Naive B cell (primary cell): ENCODE measurements at places on chromosomes 6 and 20. TPM values are rescaled to one million over a fixed set of nuclear protein-coding genes. Genes with fewer than 3 reads are reported as not detected.
A peak's percentile ranks its signal among the peaks of the same experiment; 100 is the strongest.

Gene KCNK16
- not detected for polyA plus RNA-seq

DNA sequence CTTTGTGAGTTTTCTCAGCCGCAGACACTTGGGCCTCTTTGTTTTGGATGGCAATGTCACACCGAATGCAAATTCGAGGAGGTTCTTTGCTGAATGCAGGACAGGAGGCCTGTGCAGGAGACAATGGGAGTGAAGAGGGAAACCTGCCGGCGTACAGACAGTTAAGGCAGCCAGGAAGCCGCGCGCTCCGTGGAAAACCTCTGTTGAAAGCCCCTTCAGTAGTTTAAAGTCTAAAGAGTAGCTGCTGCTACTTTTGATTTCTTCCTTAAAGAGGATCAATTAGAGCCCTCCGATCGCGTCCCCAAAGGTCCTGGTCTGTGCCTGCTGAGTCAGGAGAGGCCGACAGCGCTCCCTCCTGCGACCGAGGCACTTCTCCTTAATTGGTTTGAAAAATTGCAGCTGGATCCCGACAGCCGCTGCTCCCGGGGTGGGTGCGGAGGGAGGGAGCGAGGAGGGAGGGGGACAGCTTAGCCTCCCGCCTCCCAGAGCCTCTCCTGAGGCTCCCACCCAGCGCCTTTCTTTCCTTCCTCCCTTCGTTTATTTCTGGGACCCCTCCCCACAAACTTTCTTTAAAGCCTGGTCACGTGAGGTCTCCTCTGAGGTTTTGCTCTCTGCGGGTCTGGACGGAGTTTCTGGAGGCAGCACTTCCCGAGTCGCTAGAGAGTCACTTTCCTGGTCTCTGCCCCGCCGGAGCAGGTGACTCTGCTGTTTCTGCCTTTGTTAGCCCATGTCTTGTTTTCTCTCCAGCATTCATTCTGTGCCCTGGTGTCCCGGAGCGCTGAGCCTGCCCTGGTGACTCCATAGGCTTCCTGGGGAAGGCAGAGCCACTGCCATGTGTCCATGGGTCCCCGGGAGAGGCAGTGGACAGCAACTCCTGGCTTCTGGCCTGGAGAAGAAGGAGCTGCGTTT is 22.3 kb upstream of the RPP40 start:
- peaks cover 21% of the 10 kb centered on the region for H3K27me3 ChIP-seq
- peaks cover 31% of the 10 kb centered on the region for H3K4me1 ChIP-seq
- H3K36me3 ChIP-seq: peaks cover 18% of the 10 kb centered on the region

GRCh38 chr6:154951345-154952200 is 43.5 kb upstream of the TIAM2 start:
- H3K4me3 ChIP-seq: peak overlapping the region; percentile 4
- H3K36me3 ChIP-seq: no peaks in the 10 kb centered on the region
- H3K27me3 ChIP-seq: no peaks in the 10 kb centered on the region
- H3K4me1 ChIP-seq: peaks cover 30% of the 10 kb centered on the region
- peak overlapping the region; percentile 85 for H3K27ac ChIP-seq

DNA sequence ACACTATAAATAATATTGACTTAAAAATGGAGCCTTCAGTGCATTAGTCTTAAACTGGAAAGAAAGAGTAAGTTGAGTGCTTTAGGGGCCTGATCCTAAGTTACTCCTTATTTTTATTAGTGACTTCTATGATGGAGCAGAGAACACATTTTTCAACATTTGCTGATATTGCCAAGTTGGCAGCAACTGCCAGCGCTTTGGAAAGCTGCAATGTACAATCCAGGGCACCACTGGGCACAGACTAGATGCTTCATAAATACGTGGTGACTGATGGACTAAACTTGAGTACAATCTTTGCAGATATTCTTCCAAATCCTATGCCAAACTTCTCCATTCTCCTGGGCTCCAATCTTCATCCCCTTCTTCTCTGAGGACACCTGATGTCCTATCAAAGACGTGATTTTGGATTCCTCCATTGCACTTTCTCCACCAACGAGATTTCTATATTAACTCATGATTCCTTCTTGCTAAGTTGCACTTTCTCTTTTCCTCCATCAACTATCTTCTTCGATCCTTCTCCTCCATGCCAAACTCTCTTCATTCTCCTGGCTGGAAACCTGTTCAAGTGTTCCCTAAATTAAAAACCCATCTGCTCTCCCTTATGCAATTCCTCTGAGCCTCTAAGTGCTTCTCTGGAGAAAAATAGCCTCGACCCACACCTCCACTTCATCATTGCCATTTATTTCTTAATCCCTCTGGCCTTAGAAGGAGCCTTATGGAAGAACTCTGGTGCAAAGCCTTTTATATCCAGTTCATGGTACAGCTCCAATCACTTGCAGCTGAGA is 28.5 kb upstream of the PAK5 start:
- H3K27me3 ChIP-seq: peaks cover 4% of the 10 kb centered on the region
- no peaks in the 10 kb centered on the region for H3K4me1 ChIP-seq
- H3K27ac ChIP-seq: no peak overlapping the region
- no peak for DNase-seq

DNA sequence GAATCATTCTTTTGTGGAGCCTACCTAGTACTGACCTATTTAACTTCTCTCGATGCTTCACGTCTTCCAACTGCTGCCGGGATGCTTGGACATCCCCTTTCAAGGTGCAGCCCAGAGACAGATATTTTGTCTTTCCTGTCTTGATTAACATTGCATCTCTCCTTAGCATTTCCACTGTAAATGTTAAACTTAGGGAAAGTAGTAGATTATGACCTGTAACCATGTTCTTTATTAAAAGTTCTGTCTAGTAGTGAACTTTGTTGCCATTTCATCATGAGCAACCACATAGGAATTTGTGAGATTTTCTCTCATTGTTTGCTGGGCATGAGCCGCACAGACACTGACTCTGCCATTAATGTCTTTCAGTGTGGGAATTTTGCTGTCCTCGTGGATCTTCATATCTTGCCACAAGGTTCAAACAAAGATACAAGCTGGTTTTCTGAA is 117.9 kb downstream of the JAG1 start:
- H3K4me3 ChIP-seq: no peak overlapping the region
- no peak for DNase-seq
- H3K4me1 ChIP-seq: peaks cover 15% of the 10 kb centered on the region
- no peaks in the 10 kb centered on the region for H3K36me3 ChIP-seq

- no peak for DNase-seq
- no peak overlapping the region for H3K4me3 ChIP-seq
- H3K27ac ChIP-seq: no peak overlapping the region
- H3K4me1 ChIP-seq: no peaks in the 10 kb centered on the region
- H3K36me3 ChIP-seq: no peaks in the 10 kb centered on the region
Observed at GRCh38 chr6:55003719-55004430, 157.3 kb downstream of the FAM83B start.

GRCh38 chr20:20017844-20018185 is 653 bp downstream of the NAA20 start:
- H3K27ac ChIP-seq: peak overlapping the region; percentile 62
- H3K27me3 ChIP-seq: no peaks in the 10 kb centered on the region
- H3K4me3 ChIP-seq: peak overlapping the region; percentile 91
- DNase-seq: peak; percentile 9

GRCh38 chr6:150494241-150494640 is 105.4 kb upstream of the PLEKHG1 start:
- peaks cover 9% of the 10 kb centered on the region for H3K27me3 ChIP-seq
- H3K36me3 ChIP-seq: peaks cover 18% of the 10 kb centered on the region
- H3K4me1 ChIP-seq: no peaks in the 10 kb centered on the region
- no peak overlapping the region for H3K4me3 ChIP-seq

DNA sequence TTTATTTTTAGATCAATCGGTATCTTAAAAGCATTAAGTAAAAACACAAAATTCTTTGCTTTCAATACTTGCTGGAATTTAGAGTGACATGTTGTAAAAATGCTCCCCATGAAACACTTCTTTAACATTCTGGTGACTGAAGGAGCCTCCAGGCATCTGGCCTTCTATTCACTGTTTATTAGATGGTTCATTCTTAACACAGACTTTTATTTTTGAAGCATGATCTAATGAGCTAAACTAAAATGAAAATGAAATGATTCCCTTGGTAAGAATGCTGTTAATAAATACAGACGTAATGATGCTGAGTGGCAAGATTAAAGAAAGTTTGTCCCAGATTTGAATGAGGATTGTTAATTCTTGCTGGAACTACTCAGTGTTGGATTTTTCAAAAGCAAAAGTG is 698.4 kb downstream of the TENT5A start:
- H3K36me3 ChIP-seq: no peaks in the 10 kb centered on the region
- H3K27ac ChIP-seq: no peak overlapping the region
- no peak for DNase-seq
- H3K27me3 ChIP-seq: no peaks in the 10 kb centered on the region
- no peak overlapping the region for H3K4me3 ChIP-seq

- no peak overlapping the region for H3K27ac ChIP-seq
- H3K4me1 ChIP-seq: peaks cover 7% of the 10 kb centered on the region
- no peak overlapping the region for H3K4me3 ChIP-seq
- peaks cover 10% of the 10 kb centered on the region for H3K36me3 ChIP-seq
- no peak for DNase-seq
Observed at GRCh38 chr6:2718334-2719092, 32.2 kb downstream of the MYLK4 start.

DNA sequence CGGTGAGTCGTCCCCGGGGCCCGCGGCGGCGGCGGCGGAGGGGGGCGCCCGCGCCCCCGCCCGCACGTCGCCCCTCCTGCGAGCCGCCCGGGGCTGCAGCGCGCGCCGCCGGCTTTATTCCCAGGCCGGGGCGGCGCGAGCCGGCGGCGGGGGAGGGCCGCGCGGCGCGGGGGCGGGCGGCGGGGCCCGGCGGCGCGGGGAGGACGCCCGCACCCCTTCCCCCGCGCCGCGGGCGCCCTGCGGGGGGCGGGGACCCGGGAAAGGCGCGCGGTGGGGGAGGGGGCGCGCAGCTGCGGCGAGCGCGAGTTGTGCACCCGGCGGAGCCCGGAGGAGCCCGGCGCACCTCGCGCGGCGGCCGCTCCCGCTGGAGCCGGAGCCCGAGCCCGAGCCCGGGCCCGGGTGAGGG is 646 bp downstream of the HMGA1 start:
- H3K27ac ChIP-seq: no peak overlapping the region
- no peaks in the 10 kb centered on the region for H3K27me3 ChIP-seq
- peaks cover 25% of the 10 kb centered on the region for H3K4me1 ChIP-seq

Gene CEP162
- 2.4 TPM for polyA plus RNA-seq

GRCh38 chr6:6620766-6621425 is 32.4 kb downstream of the LY86 start:
- peak overlapping the region; percentile 63 for H3K27ac ChIP-seq
- peaks cover 88% of the 10 kb centered on the region for H3K4me1 ChIP-seq
- no peak for DNase-seq
- H3K4me3 ChIP-seq: peak overlapping the region; percentile 13
- H3K27me3 ChIP-seq: no peaks in the 10 kb centered on the region

DNA sequence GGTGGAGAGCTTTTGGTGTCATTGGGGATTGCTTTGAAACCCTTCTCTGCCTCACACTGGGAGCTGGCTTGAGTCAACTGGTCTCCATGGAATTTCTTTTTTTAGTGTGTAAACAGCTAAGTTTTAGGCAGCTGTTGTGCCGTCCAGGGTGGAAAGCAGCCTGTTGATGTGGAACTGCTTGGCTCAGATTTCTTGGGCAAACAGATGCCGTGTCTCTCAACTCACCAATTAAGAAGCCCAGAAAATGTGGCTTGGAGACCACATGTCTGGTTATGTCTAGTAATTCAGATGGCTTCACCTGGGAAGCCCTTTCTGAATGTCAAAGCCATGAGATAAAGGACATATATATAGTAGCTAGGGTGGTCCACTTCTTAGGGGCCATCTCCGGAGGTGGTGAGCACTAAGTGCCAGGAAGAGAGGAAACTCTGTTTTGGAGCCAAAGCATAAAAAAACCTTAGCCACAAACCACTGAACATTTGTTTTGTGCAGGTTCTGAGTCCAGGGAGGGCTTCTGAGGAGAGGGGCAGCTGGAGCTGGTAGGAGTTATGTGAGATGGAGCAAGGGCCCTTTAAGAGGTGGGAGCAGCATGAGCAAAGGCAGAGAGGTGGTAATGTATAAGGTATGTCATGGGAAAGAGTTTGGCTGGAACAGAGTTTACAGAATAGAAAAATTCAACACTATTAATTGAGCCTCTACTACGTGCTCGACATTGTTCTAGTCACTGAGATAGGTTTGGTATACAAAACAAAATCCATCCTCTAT is 31.2 kb downstream of the SRSF3 start:
- no peak for DNase-seq
- H3K36me3 ChIP-seq: no peaks in the 10 kb centered on the region
- H3K27me3 ChIP-seq: no peaks in the 10 kb centered on the region
- H3K4me3 ChIP-seq: no peak overlapping the region
- H3K27ac ChIP-seq: peak overlapping the region; percentile 19

DNA sequence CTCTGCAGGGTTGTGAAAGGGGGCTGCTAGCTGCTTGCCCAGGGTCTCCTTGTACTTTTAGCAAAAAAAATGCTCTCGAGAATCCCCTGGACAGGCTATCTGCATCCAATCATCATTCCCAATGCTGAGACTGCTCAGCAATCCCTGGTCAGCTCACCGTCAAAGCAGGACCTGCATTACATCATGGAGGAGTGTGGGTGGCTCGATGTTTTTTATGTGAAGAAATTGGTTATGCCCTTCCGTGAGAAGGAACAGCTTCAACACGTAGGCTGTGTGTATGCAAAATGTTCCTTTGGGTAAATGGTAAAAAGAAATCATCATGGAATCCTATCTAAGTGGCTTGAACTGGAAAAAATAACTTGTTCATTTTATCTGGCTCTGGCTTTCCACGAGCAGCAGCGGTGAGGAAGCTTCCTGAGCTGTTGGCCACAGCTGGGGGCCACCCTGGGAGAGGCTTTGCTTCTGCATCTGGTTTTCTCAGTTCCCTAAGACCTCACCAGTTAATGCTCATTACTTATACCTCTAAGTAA is 111.4 kb downstream of the FYN start:
- H3K36me3 ChIP-seq: peaks cover 21% of the 10 kb centered on the region
- peak; percentile 38 for DNase-seq
- H3K4me3 ChIP-seq: peak overlapping the region; percentile 90
- H3K27ac ChIP-seq: peak overlapping the region; percentile 93
- no peaks in the 10 kb centered on the region for H3K27me3 ChIP-seq
- peaks cover 61% of the 10 kb centered on the region for H3K4me1 ChIP-seq

- peaks cover 8% of the 10 kb centered on the region for H3K36me3 ChIP-seq
- no peak overlapping the region for H3K4me3 ChIP-seq
- no peaks in the 10 kb centered on the region for H3K27me3 ChIP-seq
- no peak overlapping the region for H3K27ac ChIP-seq
- DNase-seq: no peak
- H3K4me1 ChIP-seq: peaks cover 7% of the 10 kb centered on the region
Observed at GRCh38 chr6:125931733-125932450, 24.7 kb upstream of the HINT3 start.

- no peaks in the 10 kb centered on the region for H3K36me3 ChIP-seq
- no peak overlapping the region for H3K27ac ChIP-seq
- H3K27me3 ChIP-seq: peaks cover 13% of the 10 kb centered on the region
Observed at GRCh38 chr6:148517470-148517869, 174.8 kb downstream of the SASH1 start.

Gene ADTRP
- polyA plus RNA-seq: not detected
